Activated CD4-positive, alpha-beta T cell treated with anti-CD3 and anti-CD28 coated beads, Interleukin-2, amount 10 ng/mL, durations not matched to agents 24 days and 14 days (primary cell): ENCODE measurements at places on chromosomes 2 and 18.

GRCh38 chr18:24039671-24040070 lies 25.1 kb downstream of the TTC39C start:
- no peak for DNase-seq

- peak; percentile 83 for DNase-seq
These were observed at the start of gene SCG2 for GRCh38 chr2:223601932-223602666. TSS of gene SCG2 (minus strand) at chr2:223602361. CDS start at chr2:223599282, 3,079 bp downstream.

DNA sequence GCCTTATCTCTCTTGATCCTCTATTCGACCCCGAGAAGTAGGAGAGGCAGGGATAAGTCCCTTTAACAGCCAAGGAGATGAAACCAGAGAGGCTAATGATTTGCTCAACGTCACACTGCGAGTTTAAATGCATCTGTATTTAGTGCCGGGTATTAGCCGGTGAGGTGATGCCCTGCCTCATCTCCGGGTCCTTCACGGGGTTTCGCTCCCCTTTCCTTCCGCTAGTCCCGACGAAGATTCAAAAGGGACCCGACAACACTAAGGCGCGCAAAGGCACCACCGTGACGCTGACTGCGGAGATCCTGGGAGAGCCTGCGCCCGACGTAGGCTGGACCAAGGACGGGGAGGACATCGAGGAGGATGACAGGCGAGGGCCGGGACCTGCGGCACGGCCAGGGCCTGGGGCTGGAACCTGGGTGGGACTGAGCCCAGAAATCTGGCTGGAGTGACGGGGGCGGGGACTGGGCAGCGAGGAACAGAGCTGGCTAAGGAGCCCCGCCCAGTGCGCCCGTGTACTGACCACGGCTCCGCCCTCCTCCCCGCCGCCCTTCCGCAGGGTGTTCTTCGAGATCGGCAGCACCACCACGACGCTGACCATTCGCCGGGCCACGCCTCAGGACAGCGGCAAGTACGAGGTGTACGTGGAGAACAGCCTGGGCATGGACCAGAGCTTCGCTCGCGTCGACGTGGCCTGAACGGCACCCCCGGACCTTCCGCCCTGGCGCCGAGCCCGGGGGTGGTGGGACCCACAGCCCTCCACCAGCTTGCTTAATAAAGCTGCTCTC lies 1.0 kb upstream of the GMPPA start:
- peak; percentile 85 for DNase-seq

GRCh38 chr2:178123163-178123562 lies 10.9 kb downstream of the RBM45 start:
- no peak for DNase-seq
